ENCODE measurements at places on chromosomes 4 and X.

- DNase-seq = peak; percentile 13
Observed at GRCh38 chrX:69079268-69079667, 86.0 kb downstream of the PJA1 start.

- DNase-seq = no peak
Observed at GRCh38 chr4:182449930-182450439, 206.8 kb downstream of the TENM3 start.

DNA sequence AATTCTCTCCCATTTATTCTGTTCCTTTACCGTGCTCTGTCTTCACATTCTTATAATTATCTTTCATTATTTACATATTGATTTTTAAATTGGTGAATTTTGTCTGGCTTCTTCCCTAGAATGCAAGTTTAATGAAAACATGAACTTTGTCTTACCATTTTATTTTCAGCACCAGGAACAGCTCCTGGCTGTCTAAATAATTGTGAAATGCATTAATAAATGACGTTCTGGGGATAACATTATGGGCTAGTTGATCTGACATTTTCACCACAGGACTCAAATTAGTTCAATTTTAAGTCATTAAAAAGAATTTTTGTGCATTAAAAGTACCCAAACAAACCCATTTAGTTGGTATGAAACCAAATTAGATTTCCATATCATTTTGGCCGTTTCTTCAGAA lies 97.5 kb downstream of the KCTD8 start:
- no peak for DNase-seq

- DNase-seq = peak; percentile 90
Observed at GRCh38 chr4:150581641-150582051, 305 bp upstream of the MAB21L2 start.
